Ammon's horn (tissue), 1 donor: ENCODE measurements at places on chromosomes 7 and 10.

- DNase-seq: no peak
These were observed 21.8 kb downstream of the RPA3 start for GRCh38 chr7:7696458-7697119.

GRCh38 chr7:27262121-27262520, 19.5 kb downstream of the EVX1 start:
- DNase-seq: no peak

GRCh38 chr10:111211706-111212105, 134.9 kb downstream of the ADRA2A start:
- DNase-seq: no peak

DNA sequence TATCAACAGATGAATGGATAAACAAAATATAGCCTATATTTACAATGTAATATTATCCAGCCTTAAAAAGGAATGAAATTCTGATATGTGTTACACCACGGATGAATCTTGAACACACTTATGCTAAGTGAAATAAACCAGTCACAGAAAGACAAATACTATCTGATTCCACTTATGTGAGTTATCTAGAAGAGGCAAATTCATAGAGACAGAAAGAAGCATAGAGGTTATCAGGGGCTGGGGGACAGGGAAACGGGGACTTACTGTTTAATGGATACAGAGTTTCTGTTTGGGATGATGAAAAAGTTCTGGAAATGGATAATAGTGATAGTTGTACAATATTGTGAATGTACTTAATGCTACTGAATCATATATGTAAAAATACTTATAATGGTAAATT, 329.9 kb downstream of the LRMDA start:
- no peak for DNase-seq

DNA sequence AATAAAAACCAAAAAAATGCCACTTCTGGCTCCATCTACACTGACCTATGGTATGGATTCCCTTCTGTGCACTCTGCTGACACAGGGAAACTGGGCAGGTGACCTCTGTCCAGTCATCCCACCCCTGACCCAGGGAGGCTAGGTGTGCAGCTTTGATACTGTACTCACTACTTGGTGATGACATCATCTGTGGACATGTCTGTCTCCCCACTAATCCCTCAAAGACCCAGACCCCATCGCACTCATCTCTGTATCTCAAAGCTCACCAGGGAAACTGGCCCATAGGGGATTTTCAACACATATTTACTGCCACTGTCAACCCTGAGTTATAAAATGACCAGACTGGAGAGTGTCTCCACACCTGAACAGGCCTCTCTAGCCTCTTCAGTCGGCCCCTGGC, 10.6 kb downstream of the SGMS1 start:
- DNase-seq: no peak

GRCh38 chr7:84258628-84259027, 64.0 kb upstream of the SEMA3A start:
- no peak for DNase-seq

DNA sequence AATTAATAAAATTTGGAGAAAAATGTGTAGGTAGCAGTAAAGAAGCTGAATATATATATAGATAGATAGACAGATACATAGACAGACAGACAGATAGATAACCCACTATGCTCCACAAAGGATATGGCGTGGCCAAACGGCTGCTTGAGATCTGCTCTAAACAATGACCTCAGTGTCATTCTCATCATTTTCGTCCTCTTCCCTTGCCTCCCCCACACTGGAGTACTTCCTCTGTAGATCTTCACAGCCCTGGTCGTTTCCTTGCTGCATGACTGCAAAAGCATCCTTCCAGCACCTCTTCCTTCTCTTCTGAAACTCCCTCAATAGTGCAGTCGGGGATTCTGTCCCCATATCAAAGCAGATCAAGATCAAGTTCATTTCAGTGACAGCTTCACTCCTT, 35.6 kb upstream of the ATP6V0A4 start:
- DNase-seq: no peak

DNA sequence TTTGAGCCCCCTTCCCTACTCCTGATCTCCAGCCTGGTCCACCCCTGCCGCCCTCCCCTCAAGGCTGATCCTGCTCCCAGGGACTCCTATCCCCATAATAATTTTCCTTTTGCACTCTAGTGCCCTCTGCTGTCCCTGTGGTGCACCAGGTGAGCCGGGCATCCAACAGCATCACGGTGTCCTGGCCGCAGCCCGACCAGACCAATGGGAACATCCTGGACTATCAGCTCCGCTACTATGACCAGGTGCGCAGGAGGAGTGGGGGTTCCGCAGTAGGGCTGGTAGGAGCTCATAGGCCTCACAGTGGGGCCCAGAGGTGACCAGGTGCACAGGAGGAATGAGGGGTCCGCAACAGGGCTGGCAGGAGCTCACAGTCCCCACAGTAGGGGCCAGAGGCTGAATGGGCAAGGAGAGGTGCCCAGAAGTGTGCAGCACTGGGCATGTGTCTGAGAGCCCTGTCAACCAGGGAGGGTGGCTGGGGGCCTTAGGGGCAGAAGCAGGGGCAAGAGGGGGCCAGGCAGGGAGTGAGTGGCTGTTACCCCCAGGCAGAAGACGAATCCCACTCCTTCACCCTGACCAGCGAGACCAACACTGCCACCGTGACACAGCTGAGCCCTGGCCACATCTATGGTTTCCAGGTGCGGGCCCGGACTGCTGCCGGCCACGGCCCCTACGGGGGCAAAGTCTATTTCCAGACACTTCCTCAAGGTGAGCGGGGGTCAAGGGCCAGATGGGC, 11.7 kb downstream of the EPHB6 start:
- peak; percentile 39 for DNase-seq

GRCh38 chr7:22884911-22885788, 62.5 kb upstream of the TOMM7 start:
- no peak for DNase-seq

DNA sequence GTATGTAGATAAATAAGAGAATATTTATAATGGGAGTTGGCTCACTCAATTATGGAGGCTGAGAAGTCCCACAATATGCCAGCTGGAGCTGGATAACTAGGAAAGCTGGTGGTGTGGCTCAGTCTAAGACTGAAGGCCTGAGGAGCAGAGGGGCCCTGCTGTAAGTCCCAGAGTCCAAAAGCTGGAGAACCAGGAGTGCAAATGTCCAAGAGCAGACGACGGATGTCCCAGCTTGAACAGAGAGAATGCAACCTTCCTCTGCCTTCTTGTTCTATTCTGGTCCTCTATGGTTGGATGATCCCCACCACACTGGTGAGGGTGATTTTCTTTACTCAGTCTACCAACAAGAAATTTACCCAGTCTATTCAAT, 13.2 kb downstream of the IL2RA start:
- DNase-seq: no peak

GRCh38 chr10:51405580-51406351, 293.6 kb downstream of the CSTF2T start:
- DNase-seq: no peak

DNA sequence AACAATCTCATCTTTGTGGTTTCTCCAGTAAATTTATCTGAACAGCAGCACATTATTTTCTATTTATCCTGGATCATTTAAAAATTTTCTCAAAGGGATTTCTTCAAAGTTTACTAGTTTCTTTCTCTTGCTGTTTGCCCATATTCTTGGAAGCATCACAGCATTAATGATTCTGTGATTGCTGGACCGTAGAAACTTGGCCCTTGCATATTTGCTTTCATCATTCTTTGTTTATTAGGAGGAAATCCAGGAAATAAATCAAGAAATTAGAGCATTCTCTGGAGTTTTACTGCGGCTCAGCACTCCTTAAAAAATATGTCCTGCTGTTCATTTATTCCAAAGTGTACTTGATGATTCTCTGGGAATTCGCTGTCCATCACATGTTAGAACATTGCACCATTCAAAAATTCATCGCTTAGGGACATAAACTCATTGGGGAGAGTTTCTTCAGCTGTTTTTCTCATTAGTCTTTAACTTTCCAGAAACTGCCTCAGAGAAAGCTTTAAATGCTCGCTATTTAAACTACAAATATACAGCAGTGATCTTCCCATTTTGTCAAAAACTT, 264.0 kb upstream of the CDC14C start:
- no peak for DNase-seq

DNA sequence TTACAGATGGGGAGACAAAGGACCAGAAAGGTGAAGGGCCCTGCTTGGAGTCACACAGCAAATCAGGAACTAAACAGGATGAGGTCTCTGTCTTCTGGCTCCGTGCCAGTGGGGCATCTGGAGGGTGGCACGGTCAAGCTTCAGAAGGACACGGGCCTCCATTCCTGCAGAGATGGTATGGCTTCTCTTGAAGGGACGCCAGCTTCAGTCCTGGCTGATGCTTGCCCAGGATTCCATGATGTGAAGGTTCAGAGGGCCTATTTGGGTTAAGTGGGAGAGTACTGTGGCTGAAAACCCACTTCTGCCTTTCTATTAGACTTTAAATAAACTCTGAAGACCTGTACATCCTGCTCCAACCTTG, 6.1 kb downstream of the RAMP3 start:
- DNase-seq: no peak

GRCh38 chr7:2128601-2129322, 104.0 kb downstream of the MAD1L1 start:
- no peak for DNase-seq

DNA sequence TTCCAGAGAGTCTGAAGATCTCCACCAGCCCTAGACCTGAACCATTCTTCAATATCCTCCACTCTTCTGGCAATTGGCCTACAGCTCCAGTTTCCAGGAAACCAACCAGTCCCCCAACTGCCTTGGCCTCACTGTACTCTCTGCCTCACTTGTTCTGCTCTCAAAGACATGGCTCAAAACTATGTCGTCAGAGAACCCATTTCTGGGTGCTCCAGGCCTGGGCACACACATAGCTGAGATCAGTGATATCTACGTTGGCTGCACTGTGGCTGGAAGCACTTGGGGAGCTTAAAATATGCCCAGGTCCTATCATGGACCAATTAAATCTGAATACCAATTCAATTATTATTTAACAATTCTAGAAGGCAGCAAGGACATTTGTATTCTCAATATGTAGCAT, 93.1 kb downstream of the COBL start:
- DNase-seq: no peak
